Effector memory CD8-positive, alpha-beta T cell (primary cell): ENCODE measurements at places on chromosomes 1 and 21.

DNA sequence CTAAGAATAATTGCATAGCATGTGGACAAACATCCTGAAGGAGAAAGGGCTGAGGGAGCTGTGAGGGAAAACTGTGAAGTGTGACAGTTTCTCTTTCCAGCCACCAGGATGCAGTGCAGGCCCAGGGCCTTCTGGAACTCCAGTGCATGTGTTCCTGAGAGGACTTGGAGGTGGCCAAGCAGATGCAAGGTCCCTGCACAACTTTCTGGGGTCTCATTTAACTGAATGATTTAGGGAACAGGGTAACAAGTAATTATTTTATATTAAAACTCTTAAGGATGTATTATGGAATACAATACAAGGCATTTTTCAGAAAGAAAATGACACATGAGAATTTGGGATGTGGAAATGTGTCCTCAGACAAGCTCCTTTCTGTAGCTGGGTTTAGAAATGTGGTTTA is 61.2 kb upstream of the MCOLN3 start:
- no peaks in the 10 kb centered on the region for H3K36me3 ChIP-seq
- H3K27me3 ChIP-seq, result no peaks in the 10 kb centered on the region
- DNase-seq, result peak; percentile 7
- no peak overlapping the region for H3K4me3 ChIP-seq
- H3K4me1 ChIP-seq, result no peaks in the 10 kb centered on the region

- no peaks in the 10 kb centered on the region for H3K27me3 ChIP-seq
- H3K36me3 ChIP-seq, result peaks cover 3% of the 10 kb centered on the region
- no peaks in the 10 kb centered on the region for H3K4me1 ChIP-seq
- H3K27ac ChIP-seq, result no peak overlapping the region
Measured at GRCh38 chr1:206534552-206534951, 27.2 kb downstream of the RASSF5 start.

GRCh38 chr1:114232691-114233090 is 79.0 kb upstream of the SYT6 start:
- no peak overlapping the region for H3K4me3 ChIP-seq
- no peaks in the 10 kb centered on the region for H3K27me3 ChIP-seq
- peaks cover 5% of the 10 kb centered on the region for H3K4me1 ChIP-seq
- no peak for DNase-seq
- H3K27ac ChIP-seq, result no peak overlapping the region

GRCh38 chr1:161031874-161032273 is 6.9 kb downstream of the TSTD1 start:
- H3K4me3 ChIP-seq, result no peak overlapping the region
- H3K36me3 ChIP-seq, result no peaks in the 10 kb centered on the region

GRCh38 chr1:55195521-55196233 is 19.5 kb downstream of the USP24 start:
- H3K27me3 ChIP-seq, result no peaks in the 10 kb centered on the region
- peaks cover 17% of the 10 kb centered on the region for H3K36me3 ChIP-seq
- H3K4me1 ChIP-seq, result peaks cover 44% of the 10 kb centered on the region

GRCh38 chr1:244836135-244836521 is 670 bp downstream of the COX20 start:
- H3K27ac ChIP-seq, result peak overlapping the region; percentile 99
- H3K4me3 ChIP-seq, result peak overlapping the region; percentile 84
- no peaks in the 10 kb centered on the region for H3K27me3 ChIP-seq

- H3K27ac ChIP-seq, result peak overlapping the region; percentile 88
- peaks cover 21% of the 10 kb centered on the region for H3K4me1 ChIP-seq
- DNase-seq, result peak; percentile 16
- H3K27me3 ChIP-seq, result peaks cover 6% of the 10 kb centered on the region
- peak overlapping the region; percentile 89 for H3K4me3 ChIP-seq
Measured at GRCh38 chr1:236281198-236281653, 532 bp downstream of the ERO1B start.

- H3K36me3 ChIP-seq, result no peaks in the 10 kb centered on the region
- H3K27ac ChIP-seq, result no peak overlapping the region
- peaks cover under 1% of the 10 kb centered on the region for H3K4me1 ChIP-seq
- no peaks in the 10 kb centered on the region for H3K27me3 ChIP-seq
Measured at GRCh38 chr1:23953020-23953419, 6.6 kb upstream of the PNRC2 start.

- H3K27ac ChIP-seq, result no peak overlapping the region
- no peak for DNase-seq
- peaks cover 55% of the 10 kb centered on the region for H3K27me3 ChIP-seq
- no peaks in the 10 kb centered on the region for H3K36me3 ChIP-seq
Measured at GRCh38 chr1:168127503-168127902, 9.2 kb downstream of the GPR161 start.

- H3K27ac ChIP-seq, result no peak overlapping the region
- no peaks in the 10 kb centered on the region for H3K4me1 ChIP-seq
- no peaks in the 10 kb centered on the region for H3K27me3 ChIP-seq
Measured at GRCh38 chr1:219542828-219543518, 69.9 kb downstream of the ZC3H11B start.

DNA sequence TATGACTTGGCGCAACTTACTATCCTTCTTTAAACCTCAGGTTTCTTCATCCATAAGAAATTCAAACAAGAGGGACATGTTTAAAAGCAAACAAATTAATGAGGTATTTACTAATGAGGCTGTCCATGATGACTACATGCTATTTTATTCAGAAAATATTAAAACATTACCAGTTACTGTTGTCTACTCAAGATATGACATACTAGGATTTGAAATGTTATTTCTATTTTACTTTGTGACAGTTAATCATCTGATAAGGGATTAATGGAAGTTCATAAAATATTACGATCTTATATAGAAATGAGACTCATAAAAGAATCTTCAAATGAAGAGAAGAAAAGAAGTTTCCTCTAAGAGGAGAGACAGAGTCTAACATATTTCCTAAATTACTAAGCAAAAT is 80.1 kb downstream of the SPATA6 start:
- H3K27ac ChIP-seq, result no peak overlapping the region
- no peak overlapping the region for H3K4me3 ChIP-seq
- H3K4me1 ChIP-seq, result no peaks in the 10 kb centered on the region
- no peaks in the 10 kb centered on the region for H3K36me3 ChIP-seq
- no peaks in the 10 kb centered on the region for H3K27me3 ChIP-seq

GRCh38 chr1:50458507-50458906 is 35.3 kb upstream of the DMRTA2 start:
- H3K4me1 ChIP-seq, result peaks cover under 1% of the 10 kb centered on the region
- H3K27me3 ChIP-seq, result no peaks in the 10 kb centered on the region

- H3K27me3 ChIP-seq, result no peaks in the 10 kb centered on the region
- no peak overlapping the region for H3K27ac ChIP-seq
- no peak for DNase-seq
- no peak overlapping the region for H3K4me3 ChIP-seq
Measured at GRCh38 chr1:59678493-59679228, 136.1 kb upstream of the HOOK1 start.

DNA sequence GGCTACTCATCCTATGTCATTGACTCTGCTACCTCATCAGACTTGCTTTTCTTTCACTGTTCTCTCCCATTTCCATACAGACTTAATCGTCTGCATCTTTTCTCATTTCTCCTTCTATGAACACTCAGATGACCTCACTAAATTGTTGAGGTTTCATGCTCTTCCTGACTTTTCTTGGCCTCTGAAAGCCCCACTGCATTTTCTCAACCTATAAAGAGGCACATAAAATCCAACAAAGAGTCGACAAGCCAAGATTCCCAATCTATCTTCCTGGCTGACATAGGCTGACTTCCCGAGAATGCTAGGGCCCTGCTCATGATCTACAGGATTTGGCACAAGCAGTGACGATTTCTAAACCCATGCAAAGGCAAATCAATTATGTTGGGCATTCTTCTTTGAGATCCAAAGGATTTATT is 280.8 kb upstream of the DPYD start:
- DNase-seq, result no peak
- no peaks in the 10 kb centered on the region for H3K36me3 ChIP-seq
- H3K27me3 ChIP-seq, result no peaks in the 10 kb centered on the region
- H3K4me1 ChIP-seq, result peaks cover 6% of the 10 kb centered on the region
- H3K27ac ChIP-seq, result no peak overlapping the region

GRCh38 chr1:37449936-37450335 is 24.4 kb upstream of the ZC3H12A start:
- DNase-seq, result no peak
- H3K27ac ChIP-seq, result no peak overlapping the region
- H3K4me1 ChIP-seq, result peaks cover 11% of the 10 kb centered on the region
- H3K27me3 ChIP-seq, result peaks cover 29% of the 10 kb centered on the region
- no peak overlapping the region for H3K4me3 ChIP-seq

GRCh38 chr1:183239793-183240525 is 53.9 kb downstream of the LAMC2 start:
- no peaks in the 10 kb centered on the region for H3K4me1 ChIP-seq
- H3K27ac ChIP-seq, result no peak overlapping the region
- no peak for DNase-seq
- H3K36me3 ChIP-seq, result no peaks in the 10 kb centered on the region

- H3K4me3 ChIP-seq, result no peak overlapping the region
- DNase-seq, result no peak
- no peaks in the 10 kb centered on the region for H3K36me3 ChIP-seq
- no peaks in the 10 kb centered on the region for H3K4me1 ChIP-seq
- no peak overlapping the region for H3K27ac ChIP-seq
Measured at GRCh38 chr1:66540434-66541032, 6.6 kb downstream of the SGIP1 start.

DNA sequence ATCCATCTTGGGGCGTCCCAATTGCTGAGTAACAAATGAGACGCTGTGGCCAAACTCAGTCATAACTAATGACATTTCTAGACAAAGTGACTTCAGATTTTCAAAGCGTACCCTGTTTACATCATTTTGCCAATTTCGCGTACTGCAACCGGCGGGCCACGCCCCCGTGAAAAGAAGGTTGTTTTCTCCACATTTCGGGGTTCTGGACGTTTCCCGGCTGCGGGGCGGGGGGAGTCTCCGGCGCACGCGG is 282 bp upstream of the SOD1 start:
- H3K4me1 ChIP-seq, result peaks cover 40% of the 10 kb centered on the region
- peak overlapping the region; percentile 95 for H3K4me3 ChIP-seq
- H3K27ac ChIP-seq, result peak overlapping the region; percentile 93
- peaks cover 25% of the 10 kb centered on the region for H3K36me3 ChIP-seq

DNA sequence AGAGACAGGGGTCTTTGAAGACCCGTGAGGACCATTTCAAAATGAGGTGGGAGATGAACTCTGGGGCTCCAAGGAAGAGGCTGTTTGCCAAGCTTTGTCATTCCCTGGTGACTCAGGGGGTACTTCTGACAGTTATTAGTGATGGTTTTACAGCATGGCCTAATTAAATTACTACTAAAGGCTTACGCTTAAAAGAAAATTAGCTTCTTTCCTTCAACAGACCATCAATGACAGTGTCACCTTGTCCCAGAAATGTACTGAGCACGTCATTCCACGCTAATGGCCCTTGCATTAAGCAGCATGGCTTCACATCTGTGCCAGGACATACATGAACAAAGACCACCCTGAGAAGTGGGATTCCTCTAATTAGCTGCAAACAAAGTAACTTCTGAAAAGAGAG is 5.1 kb upstream of the UTS2 start:
- peaks cover 4% of the 10 kb centered on the region for H3K4me1 ChIP-seq
- H3K36me3 ChIP-seq, result no peaks in the 10 kb centered on the region
- no peaks in the 10 kb centered on the region for H3K27me3 ChIP-seq

GRCh38 chr1:227322376-227322775 is 4.1 kb upstream of the CDC42BPA start:
- H3K4me3 ChIP-seq, result no peak overlapping the region
- no peaks in the 10 kb centered on the region for H3K4me1 ChIP-seq
- H3K27ac ChIP-seq, result no peak overlapping the region

GRCh38 chr1:100950781-100951180 is 54.9 kb downstream of the SLC30A7 start:
- peaks cover 39% of the 10 kb centered on the region for H3K4me1 ChIP-seq
- H3K27me3 ChIP-seq, result no peaks in the 10 kb centered on the region
- H3K4me3 ChIP-seq, result no peak overlapping the region
- H3K27ac ChIP-seq, result peak overlapping the region; percentile 17

DNA sequence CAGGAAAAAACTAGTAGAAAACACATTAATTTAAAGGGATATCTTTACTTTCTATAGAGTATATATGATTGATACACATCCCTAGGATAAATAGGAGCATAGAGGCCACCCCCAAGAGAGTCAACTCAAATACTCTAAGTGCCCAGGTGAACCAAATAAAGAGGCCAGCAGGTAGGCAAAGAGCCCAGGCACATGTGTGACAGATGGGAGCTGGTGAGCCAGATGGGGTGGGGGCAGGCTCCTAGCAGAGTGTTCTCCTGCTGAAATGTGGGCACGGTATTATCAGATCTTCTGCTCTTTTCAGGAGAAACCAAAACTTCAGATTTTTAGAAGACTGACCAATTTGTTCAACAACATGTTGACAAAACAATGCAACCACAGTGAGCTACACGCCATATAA is 333.4 kb upstream of the PKN2 start:
- no peak overlapping the region for H3K27ac ChIP-seq
- no peaks in the 10 kb centered on the region for H3K4me1 ChIP-seq
- no peaks in the 10 kb centered on the region for H3K27me3 ChIP-seq
- no peak for DNase-seq

DNA sequence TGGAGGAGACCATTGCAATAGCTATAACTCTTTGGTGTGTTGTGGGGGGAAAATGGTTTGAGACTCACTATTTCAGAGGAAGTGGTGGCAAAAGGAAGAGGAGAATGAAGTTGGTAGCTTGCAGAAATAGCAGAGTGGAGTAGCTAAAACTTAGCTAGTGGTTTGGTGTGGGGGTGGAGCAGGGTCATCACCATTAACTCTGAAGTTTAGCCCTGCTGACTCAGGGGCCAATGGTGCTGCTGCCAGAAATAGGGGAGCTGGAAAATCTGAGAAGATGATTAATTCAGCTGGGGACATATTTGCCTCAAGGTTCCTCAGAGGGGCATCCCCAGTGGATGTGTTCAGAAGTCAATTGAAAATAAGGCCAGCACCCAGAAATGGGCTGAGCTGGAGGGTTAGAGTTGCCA is 65.4 kb downstream of the RUNX1 start:
- H3K27me3 ChIP-seq, result no peaks in the 10 kb centered on the region
- peaks cover 78% of the 10 kb centered on the region for H3K4me1 ChIP-seq
- peak overlapping the region; percentile 79 for H3K4me3 ChIP-seq
- H3K36me3 ChIP-seq, result peaks cover 19% of the 10 kb centered on the region
